ENCODE measurements at places on chromosomes 7 and 10.

DNA sequence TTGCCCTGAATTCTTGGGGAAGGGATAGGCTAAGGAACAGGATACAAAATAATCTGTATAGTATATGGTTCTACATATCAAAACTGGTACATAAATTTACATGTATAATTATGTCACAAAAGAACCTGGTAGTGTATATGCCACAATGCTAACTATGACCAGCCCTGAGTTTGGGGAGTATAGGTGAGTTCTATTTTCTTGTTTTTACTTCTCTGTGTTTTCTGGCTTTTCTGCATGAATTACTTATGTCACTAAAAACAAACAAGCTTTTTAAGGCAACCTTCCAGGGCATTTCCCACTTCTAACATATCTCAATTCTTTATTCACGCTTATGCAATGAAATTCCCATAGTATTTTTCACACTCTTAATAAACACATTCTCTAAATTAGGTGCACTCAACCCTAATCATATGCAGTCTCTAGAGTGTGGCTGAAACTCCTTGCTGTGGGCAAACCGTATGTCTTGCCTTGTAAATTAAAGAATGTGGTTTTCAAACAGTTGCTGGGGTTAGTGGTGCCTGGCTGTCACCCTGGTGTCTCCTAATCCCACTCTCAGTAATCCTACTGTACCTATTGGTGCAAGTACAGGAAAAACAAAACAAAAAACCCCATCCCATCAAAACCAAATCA lies 14.0 kb upstream of the INSIG1 start:
- no peak for DNase-seq

GRCh38 chr7:126449611-126450268 lies 803.0 kb downstream of the GRM8 start:
- DNase-seq, result no peak

DNA sequence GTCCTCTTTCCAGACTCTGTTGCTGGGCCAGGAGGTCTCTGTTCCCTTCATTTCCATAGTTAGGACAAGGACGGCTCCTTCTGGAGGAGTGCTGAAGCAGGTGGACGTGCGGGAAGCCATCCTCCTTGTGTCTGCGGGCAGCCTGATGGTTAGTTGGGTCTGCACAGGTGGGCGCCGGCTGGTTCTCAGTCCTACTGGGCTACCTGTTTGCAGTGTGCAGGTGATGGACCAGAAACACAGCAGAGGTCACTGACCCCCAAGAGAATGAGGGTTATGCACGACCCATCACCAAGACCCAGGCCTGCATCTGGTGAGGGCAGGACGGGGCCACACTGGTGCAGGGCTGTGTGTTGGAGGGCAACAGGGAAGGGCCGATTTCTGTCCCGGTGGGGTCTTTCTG lies 7.8 kb downstream of the RARRES2 start:
- DNase-seq, result no peak

DNA sequence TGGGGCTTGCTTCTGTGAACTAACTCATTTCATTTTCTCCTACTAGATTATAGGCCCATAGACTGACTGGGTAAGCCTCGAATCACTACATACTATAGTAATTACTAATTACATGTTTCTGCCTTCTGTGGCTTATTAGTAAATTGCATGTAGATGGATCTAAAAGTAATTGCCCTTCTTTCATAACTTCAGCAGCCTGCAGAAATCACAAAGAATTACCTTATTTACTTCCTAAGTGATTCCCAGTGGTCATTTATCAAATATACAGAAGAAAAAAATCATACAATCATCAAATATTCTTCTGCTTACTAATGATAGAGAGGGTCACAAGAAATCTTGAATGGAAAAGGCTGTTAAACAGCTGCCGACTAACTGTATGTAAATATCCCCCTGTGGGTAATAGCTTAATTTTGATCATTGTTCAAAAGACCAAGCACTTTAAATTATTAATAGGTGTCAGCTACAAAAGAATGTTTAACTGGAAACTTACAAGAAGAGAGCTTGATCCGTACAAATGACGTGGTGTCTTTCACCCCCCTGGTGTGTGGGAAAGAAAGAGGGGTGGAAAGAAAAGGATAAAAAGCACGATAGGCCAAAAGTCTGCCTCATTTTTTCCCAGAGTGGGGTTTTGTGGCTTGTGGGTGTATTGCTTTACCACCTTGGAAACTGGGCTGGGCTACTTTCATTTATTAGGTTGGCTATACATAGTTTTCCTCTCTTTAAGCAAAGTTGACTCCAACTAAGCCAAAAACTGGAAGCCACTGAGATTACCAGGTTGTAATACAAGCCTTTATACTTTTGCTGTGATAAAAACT lies 361.8 kb upstream of the ZMIZ1 start:
- DNase-seq, result no peak

- DNase-seq, result no peak
These were observed 498.1 kb downstream of the PLXNA4 start for GRCh38 chr7:132077971-132078685.

DNA sequence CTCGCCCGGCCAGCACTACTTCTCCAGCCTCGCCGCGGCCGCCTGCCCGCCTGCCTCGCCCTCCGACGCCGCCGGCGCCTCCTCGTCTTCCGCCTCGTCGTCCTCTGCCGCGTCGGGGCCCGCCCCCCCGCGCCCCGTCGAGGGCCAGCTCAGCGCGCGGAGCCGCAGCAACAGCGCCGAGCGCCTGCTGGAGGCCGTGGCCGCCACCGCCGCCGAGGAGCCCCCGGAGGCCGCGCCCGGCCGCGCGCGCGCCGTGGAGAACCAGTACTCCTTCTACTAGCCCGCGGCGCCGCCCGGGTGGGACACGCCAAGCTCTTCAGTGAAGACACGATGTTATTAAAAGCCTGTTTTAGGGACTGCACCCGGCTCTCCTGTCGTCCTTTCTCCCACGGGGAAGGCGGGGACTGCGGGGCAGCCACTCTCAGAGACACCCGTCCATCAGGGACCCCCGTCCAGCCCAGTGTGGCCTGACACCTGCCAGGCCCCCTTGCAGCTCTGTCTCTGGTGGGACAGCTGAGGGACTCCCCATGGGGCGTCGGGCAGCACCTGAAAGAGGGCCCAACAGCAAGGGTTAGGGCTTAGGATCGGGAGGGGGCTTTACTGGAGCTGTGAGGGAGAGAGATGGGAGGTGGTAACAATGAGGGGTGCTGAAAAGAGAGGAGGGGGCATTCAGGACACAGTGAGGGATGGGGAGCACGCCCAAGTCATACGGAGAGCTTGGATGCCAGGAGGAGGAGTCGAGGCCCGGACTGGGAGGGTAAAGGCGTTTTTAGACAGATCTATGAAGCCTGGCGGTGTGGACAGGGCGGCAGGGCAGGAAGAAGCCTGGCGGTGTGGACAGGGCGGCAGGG lies 34.7 kb downstream of the SPDYE6 start:
- no peak for DNase-seq

DNA sequence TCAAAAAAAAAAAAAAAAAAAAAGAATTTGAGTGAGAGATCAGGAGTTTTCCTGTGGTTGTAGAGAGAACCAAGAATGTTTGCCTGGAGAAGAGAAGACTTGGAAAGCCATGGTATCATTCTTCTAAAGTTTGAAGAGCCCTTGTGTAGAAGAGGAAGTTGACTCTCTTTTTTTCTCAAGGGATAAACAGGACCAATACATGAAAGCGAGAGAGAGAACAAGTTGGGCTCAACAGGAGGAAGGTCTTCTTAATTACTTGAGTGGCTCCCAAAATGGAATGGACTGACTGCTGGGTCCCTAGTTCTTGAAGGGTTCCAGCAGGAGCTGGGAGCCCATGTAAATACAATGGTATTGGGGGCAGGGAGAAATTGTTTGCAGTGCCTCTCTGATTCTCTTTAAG lies 173.3 kb upstream of the ADO start:
- no peak for DNase-seq

DNA sequence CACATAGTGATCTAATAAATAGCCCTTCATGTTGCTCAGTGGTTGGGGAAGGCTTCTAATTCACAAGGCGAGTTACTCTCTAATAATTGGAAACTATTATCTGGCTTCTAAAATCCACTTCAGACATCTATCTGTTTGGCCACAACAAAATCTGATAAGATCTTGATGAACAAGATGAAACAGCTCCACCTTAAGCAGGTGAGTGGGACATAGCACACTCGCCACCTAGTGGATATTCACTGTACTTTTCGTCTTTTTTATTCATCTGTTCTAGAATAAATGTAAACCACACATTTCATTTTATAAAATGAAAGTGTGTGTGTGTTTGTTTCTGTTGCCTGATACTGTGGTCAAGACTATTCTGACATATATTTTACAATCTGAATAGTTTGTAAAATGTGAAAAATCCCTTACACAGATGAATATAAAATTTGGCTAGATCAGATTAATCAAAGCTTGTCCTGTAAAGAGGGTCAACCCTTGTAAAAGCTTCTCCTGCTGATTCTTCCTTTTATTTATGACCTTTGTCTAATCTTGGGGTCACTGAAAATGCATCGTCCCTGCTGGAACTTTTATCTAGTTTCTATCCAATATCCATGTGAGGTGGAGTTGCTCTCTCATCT lies 26.5 kb upstream of the CNTNAP2 start:
- no peak for DNase-seq

- DNase-seq, result no peak
These were observed 23.6 kb upstream of the CREB3L2 start for GRCh38 chr7:138025215-138026186.

GRCh38 chr10:69802424-69803161 lies 887 bp downstream of the COL13A1 start:
- no peak for DNase-seq

GRCh38 chr7:42720991-42721796 lies 190.7 kb downstream of the C7orf25 start:
- no peak for DNase-seq

DNA sequence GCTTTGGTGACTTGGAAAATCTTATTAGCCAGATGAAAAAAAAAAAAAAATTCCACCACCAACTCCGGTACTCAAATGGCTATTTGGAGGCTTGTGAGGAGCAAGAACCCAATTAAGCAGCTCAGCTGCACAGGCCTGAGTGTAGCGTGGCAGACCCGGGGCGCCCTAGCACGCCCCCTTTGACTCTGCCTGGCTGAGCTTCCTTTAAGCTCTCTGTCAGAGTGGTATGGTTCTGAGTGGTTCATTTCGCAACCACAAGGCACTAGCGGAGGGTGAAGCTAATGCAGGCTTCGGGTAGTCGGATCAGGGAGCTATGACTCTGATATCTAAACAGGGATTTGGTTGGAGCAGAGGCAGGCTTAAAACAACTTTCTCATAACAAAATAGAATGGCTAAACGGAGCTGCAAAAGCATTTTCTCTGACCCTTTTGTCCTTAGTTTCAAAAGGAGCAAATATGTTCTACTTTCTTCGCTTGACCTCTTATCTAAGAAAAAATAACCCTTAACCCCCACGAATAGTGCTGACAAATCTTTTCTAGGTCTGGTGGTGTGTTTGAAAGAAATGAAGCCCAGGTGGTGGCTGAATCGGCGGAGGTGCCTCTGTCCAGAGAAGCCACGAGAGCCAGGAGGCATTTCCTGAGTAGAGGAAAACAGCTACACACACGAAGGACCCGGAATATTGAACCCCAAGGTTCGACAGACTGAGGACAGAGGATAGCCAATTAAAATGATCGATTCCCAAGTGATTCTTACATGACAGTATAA lies 285.4 kb upstream of the GLI3 start:
- no peak for DNase-seq
